ENCODE measurements at places on chromosomes 1 and 21.

- no peak for DNase-seq
Observed at GRCh38 chr1:227756172-227756959, 21.1 kb downstream of the SNAP47 start.

DNA sequence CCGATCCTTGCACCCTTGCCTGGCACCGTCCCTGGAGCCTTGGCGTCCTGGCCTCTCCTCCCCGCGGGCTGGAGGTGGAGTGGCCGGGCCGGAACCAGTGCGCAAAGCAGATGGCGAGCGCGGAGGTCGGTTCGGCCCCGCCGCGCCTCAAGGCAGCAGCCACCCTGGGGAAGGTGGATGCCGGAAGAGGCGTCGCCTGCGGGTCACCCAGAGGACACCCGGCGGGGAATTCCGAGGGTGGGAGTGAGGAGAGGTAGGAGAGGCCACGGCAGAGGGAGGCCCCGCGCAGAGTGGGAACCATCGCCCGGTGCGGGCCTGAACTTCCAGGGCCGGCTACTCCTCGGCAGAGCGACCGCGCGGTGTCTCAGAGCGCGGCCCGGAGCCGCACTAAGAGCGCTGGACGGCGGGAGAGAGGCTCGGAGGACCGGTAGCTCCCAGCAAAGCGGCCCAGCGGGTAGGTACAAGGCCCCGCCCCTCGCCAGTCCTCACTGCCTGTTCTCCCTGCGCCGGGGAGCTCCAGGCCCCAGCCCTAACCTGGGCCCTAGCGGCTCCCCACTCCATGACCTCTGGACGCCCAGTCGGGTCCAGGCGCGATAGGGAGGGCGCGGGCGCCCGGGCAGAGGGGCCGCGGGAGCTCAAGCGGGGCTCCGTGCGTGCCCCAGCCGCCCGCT, at the start of gene RNF207:
Gene RNF207, plus strand, starts transcription at position 271 of the 671 bp plus-strand sequence. CDS start 417 bp downstream, outside the sequence.
- DNase-seq: peak; percentile 51

DNA sequence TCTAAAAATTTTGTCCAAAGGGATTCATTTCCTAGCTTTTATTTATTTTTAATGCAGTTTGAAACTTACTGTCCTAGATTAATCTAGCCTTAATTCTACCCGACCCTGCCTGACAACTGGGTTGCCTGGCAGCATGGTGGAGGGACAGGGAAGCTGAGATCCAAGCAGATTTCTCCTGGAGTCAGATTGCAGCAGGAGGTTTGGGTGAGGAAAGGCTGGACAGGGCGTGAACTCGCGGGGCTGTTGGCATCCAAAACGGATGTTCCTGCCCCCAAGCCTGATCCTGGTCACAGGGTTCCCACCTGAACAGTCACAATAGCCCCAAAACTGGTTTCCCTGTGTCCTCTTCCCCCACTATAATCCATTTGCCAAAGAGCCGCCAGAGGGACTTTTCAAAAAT, 23.2 kb downstream of the TCEA3 start:
- DNase-seq: no peak

DNA sequence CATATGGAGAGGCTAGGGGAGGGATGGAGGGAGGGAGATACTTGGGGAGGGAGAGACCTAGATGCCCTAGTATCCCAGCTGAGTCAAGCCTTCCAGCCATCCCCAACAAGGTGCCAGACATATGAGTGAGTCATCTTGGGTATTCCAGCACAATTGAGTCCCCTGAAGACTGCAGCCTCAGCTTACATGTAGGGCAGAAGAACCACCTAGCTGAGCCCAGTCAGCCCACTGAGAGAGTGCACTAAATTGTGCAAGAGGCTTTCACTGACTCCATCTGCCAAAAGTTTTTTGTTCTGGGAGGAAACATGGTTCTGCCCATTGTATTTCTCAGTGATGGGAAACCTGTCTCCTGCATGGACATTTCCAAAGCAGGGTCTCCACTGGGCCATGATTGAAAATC, 76.4 kb downstream of the FOXD2 start:
- no peak for DNase-seq

GRCh38 chr1:155184835-155185782, 11.5 kb downstream of the TRIM46 start:
- no peak for DNase-seq

- DNase-seq: no peak
Observed at GRCh38 chr1:36446271-36446670, 4.0 kb downstream of the OSCP1 start.

DNA sequence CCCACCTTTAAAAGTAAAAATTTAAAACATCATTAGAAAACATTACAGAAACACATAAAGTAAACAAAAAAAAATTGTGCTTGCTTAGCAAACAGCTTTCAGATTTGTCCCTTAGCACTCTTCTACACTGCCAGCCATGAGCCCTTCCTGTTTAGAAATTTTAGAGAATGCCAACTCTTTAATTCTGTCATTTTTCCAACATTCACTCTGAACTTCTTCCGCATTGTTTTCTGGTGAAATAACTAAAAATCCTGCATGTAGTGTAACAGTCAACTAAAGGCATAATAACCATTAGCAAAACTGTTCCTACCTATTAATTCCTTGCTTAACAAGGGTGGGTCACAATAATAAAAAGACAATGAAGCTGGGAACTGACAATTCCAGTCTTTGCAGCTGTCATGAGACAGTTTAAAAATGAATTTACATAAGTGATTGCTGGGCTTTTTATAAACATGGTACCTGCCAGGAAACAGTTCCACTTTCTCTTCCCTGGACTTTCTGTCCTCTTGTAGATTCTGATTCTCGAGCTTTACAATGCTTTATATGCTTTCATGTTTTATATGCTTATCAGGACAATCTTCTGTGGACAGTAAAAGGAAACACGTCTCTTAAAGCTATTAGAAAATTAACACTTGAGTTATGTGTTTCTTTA, 19.0 kb downstream of the GNG12 start:
- no peak for DNase-seq

- no peak for DNase-seq
Observed at GRCh38 chr1:107894605-107895004, 70.4 kb downstream of the VAV3 start.

- DNase-seq: no peak
Observed at GRCh38 chr1:49052102-49052501, 275.4 kb upstream of the BEND5 start.

Measured in T-helper 22 cell (primary cell).